Activated CD4-positive, alpha-beta T cell treated with anti-CD3 and anti-CD28 coated beads for 36 hours (primary cell): ENCODE measurements at places on chromosomes 6 and 20. TPM values are rescaled to one million over a fixed set of nuclear protein-coding genes. Genes with fewer than 3 reads are reported as not detected.

The PDYN gene
- total RNA-seq = not detected

The CYB5R4 gene
- 21.9 TPM for total RNA-seq

The OPRM1 gene
- not detected for total RNA-seq

The ZNF831 gene
- 7.0 TPM for total RNA-seq

The JPH2 gene
- 0.07 TPM for total RNA-seq
